ENCODE measurements at places on chromosomes 16 and 17. TPM values are rescaled to one million over a fixed set of nuclear protein-coding genes. Genes with fewer than 3 reads are reported as not detected.

The FHOD1 gene
- polyA plus RNA-seq, result 13.8 TPM

The GRIN2A gene
- polyA plus RNA-seq, result 0.10 TPM

The C17orf78 gene
- 6.0 TPM for polyA plus RNA-seq

The MMP2 gene
- 87.5 TPM for polyA plus RNA-seq

The CCL14 gene
- polyA plus RNA-seq, result 6.8 TPM

The SPATA32 gene
- polyA plus RNA-seq, result 0.24 TPM

The CNGB1 gene
- polyA plus RNA-seq, result 7.5 TPM

The CRYBA1 gene
- not detected for polyA plus RNA-seq

The SLC5A10 gene
- polyA plus RNA-seq, result 0.30 TPM

The ARHGDIG gene
- 4.5 TPM for polyA plus RNA-seq

The SEZ6 gene
- 4.6 TPM for polyA plus RNA-seq

The CD300LB gene
- polyA plus RNA-seq, result 0.27 TPM

The CHRNE gene
- polyA plus RNA-seq, result 0.37 TPM

The RPRML gene
- polyA plus RNA-seq, result 0.46 TPM

The TXNL4B gene
- polyA plus RNA-seq, result 18.9 TPM

The TRAP1 gene
- polyA plus RNA-seq, result 97.1 TPM

The TMEM204 gene
- polyA plus RNA-seq, result 9.4 TPM

The HBZ gene
- polyA plus RNA-seq, result 5.6 TPM

The LRRC46 gene
- 1.5 TPM for polyA plus RNA-seq

The DNAH9 gene
- polyA plus RNA-seq, result 0.28 TPM

The G6PC1 gene
- polyA plus RNA-seq, result 1.5 TPM

The ZPBP2 gene
- polyA plus RNA-seq, result 0.03 TPM

The RPS2 gene
- 3,022 TPM for polyA plus RNA-seq

The DRC7 gene
- polyA plus RNA-seq, result 0.22 TPM

The KCNH6 gene
- polyA plus RNA-seq, result 6.9 TPM

The DLG4 gene
- 16.7 TPM for polyA plus RNA-seq

The RHBDL3 gene
- 0.88 TPM for polyA plus RNA-seq

The RPGRIP1L gene
- 6.4 TPM for polyA plus RNA-seq
